Naive B cell (primary cell): ENCODE measurements at places on chromosomes 11 and 22. TPM values are rescaled to one million over a fixed set of nuclear protein-coding genes. Genes with fewer than 3 reads are reported as not detected.

GRCh38 chr22:46256358-46256958, 6.4 kb upstream of the CDPF1 start:
- H3K4me3 ChIP-seq = no peak overlapping the region
- no peak for DNase-seq
- no peaks in the 10 kb centered on the region for H3K36me3 ChIP-seq
- peaks cover 7% of the 10 kb centered on the region for H3K4me1 ChIP-seq
- no peak overlapping the region for H3K27ac ChIP-seq

- DNase-seq = no peak
- H3K27ac ChIP-seq = no peak overlapping the region
- H3K27me3 ChIP-seq = no peaks in the 10 kb centered on the region
- H3K36me3 ChIP-seq = peaks cover 6% of the 10 kb centered on the region
- H3K4me3 ChIP-seq = no peak overlapping the region
Measured at GRCh38 chr11:7896009-7896785, 34.9 kb downstream of the OR10A6 start.

Gene KCNJ1
- polyA plus RNA-seq = 0.18 TPM

DNA sequence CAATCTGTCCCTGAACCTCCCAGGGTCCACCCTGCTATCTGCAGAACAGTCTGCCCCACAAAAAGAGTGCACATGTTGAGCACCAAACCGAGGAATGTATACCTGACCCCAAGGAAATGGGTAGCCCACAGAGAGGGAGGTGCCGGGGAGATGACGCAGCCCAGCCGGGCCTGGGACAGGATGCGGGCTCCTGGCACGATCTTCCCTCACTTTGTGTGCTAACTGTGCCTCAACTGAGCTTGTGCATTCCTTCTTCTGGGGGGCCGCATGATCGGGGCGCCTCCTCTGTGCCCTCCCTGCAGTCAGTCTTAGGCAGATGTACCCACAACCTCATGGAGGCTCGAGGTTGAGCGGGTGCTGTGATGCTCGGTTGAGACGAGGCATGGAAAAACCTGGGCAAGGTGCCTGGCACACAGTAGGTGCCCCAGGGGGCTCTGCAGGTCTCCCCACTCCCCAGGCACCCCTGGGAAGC, 2.4 kb downstream of the GAS2L1 start:
- peaks cover 53% of the 10 kb centered on the region for H3K27me3 ChIP-seq
- H3K4me1 ChIP-seq = peaks cover 23% of the 10 kb centered on the region
- no peak overlapping the region for H3K27ac ChIP-seq

DNA sequence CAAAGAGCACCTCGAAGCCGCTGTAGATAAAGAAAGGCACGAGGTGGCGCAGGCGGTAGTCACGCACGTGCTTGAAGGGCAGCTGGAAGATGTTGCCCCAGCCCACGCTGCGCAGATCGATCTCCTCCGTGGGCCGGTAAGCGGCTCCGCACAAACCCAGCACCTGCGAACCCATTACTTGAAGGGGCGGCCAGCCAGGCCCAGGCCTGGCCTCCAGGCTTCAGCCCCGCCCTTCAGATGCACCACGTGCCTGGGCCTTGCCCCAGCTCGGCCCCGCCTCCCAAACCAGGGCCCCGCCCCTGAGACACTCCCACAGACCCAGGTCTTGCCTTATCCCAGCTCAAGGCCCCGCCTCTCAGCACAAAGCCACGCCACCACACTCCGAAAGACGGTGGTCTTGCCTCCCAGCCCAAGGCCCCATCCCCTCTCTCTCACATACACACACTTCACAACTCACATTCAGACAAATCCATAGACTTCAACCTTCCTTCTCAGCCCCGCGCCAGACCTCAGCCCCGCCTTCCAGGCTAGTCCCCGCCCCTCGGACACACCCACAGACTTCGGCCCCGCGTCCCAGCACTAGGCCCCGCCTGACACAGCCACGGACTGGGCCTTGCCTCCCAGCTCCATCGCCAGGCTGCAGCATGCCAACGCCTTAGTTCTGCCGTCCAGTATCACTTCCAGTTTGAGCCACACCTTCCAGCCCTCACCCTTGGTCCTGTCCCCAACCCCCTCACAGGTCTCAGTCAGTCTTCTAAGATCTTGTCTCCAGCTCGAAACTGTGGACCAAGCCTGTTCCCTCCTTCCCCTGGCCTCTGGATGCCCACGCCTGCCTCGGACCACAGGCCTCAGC, 7.0 kb downstream of the UNC93B1 start:
- no peaks in the 10 kb centered on the region for H3K27me3 ChIP-seq
- no peak for DNase-seq
- H3K36me3 ChIP-seq = peaks cover 20% of the 10 kb centered on the region
- H3K27ac ChIP-seq = peak overlapping the region; percentile 89

Gene ZNF214
- polyA plus RNA-seq = not detected

Gene APOA5
- polyA plus RNA-seq = not detected

GRCh38 chr11:9714272-9714940, 50.5 kb downstream of the SWAP70 start:
- H3K4me3 ChIP-seq = peak overlapping the region; percentile 67
- no peak overlapping the region for H3K27ac ChIP-seq
- no peaks in the 10 kb centered on the region for H3K27me3 ChIP-seq
- H3K36me3 ChIP-seq = peaks cover 48% of the 10 kb centered on the region

DNA sequence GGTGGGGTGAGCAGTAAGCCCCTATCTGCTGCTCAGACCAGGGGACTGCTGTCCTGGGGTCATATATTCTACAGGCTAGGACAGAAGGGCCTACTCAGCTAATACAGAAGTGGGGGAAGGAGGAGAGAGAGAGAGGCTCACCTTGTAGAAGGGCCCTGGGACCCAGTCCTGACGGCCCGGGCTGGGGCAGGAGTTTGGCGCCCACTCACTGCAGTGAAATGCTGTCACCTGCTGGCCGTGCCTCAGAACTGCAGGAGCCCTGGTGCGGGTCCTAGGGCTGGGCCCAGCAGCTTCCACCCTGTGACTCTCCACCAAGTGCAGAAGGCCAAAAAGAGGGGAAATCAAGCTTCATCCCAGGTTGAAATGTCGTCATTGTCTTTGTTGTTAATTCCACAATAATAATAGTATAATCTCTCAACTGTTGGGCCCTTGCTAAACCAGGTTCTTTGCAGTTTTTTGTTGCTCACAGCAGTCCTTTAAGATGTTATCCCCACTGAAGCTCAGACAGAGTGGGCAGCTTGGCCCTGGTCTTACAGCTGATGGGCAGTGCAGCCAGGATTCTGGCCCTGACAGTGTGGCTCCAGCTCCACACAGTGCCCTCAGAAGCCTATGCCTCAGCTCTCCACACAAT, 29.6 kb downstream of the TRIM29 start:
- DNase-seq = peak; percentile 28
- no peak overlapping the region for H3K4me3 ChIP-seq
- H3K36me3 ChIP-seq = no peaks in the 10 kb centered on the region
- peaks cover 59% of the 10 kb centered on the region for H3K27me3 ChIP-seq
- H3K4me1 ChIP-seq = no peaks in the 10 kb centered on the region

DNA sequence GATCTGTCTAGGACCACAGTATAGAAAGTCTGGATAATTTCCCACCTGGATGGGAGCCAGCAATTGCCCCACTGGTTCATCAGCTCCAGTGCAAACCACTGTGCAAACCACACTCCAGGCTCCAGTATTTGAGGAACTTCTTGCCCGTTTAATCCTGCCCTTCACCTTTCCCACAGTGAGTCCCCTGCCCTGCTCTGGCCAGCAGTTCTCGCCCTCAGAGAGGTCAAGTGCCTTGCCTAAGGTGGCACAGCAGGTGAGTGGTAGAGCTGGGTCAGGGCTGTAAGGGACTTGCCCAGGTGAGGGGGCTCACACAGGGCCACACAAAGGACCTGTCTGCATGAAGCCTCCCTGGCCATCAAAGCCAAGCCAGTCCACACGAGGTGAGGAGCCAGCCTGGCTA, 24.1 kb downstream of the MS4A10 start:
- H3K27me3 ChIP-seq = peaks cover 35% of the 10 kb centered on the region
- H3K27ac ChIP-seq = no peak overlapping the region
- H3K4me1 ChIP-seq = peaks cover 5% of the 10 kb centered on the region
- DNase-seq = no peak
- no peaks in the 10 kb centered on the region for H3K36me3 ChIP-seq
- no peak overlapping the region for H3K4me3 ChIP-seq

Gene ANO1
- polyA plus RNA-seq = not detected

DNA sequence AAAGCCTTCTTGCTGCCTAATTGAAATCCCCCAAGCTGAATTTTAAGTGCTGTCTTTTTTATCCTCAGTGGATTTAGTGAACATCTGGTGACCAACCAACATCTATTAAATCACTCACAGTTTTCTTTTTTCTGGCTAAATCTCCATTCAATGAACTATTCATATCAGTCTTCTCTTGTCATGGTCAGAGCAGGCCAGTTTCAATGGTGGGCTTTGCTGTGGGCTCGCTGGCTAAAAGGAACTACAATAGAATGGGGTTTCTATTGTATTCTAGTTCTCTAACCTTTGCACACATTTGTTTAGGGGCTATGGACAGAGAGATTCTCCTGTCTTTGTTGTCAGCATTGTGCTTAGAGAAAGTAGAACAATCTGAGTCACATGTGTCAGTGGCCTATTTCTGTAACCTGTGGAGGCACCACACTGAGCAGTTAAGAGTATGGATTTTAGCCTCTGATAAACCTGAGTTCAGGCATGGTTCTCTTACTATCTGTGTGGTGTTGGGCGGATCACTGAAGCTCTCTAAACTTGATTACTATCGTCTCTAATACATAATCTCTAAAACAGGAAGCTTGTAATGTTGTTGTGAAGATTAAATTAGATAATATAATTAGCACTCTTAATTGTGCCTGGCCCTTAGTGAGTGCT, 94.2 kb upstream of the CADM1 start:
- H3K36me3 ChIP-seq = no peaks in the 10 kb centered on the region
- no peak overlapping the region for H3K27ac ChIP-seq
- no peaks in the 10 kb centered on the region for H3K27me3 ChIP-seq
- DNase-seq = no peak
- H3K4me3 ChIP-seq = no peak overlapping the region

DNA sequence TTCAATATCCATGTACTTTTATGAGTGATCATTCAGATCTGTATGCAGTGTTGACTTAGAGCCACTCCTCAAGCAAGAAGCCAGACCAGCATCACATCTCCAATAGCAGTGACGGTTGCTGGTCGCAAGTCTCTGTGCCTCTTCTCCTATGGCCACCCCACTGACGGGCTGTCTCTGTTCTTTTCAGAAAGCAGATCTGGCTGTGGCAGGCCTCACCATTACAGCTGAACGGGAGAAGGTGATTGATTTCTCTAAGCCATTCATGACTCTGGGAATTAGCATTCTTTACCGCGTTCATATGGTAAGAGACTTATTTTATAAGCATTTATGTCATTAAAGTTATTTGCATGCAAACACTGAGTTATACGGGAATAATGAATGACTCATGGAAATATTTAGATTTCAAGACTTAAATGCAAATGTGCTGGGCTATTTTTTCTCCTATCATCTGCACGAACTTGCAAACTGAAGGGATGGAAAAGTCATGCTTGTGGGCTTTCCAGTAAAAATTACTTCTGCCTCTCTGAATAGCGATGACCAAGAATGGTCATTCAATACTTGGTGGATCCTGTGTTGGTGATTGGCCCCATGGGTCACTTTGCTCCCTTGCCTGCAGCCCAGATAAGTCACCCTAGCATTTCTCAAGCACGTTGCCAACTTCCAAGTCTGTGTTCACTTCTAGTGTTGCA, 83.6 kb upstream of the TBCEL start:
- H3K36me3 ChIP-seq = peaks cover 14% of the 10 kb centered on the region
- no peak for DNase-seq
- H3K4me1 ChIP-seq = no peaks in the 10 kb centered on the region
- no peak overlapping the region for H3K4me3 ChIP-seq
- no peak overlapping the region for H3K27ac ChIP-seq

DNA sequence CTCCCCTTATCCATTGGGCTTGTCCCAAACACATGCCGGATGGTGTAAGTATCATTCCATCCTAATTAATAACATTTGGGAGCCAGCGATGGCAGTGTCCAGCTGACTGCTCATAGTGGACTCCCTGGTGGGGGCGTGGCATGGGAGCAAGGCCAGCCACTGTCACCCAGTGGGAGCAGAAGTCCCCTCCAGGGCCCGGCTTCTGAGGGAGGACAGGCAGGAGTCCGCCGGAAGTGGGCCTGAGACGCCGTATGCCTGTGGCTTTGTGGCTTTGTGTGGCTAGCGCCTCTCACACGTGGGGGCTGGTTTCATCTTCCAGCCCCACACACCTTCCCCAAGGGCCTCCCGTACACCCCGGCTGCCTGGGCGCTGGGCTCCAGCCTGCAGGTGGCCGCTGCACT, 124.5 kb downstream of the KCNQ1 start:
- no peak for DNase-seq
- H3K4me1 ChIP-seq = no peaks in the 10 kb centered on the region
- no peak overlapping the region for H3K4me3 ChIP-seq
- H3K27ac ChIP-seq = no peak overlapping the region
- no peaks in the 10 kb centered on the region for H3K27me3 ChIP-seq
- H3K36me3 ChIP-seq = no peaks in the 10 kb centered on the region

DNA sequence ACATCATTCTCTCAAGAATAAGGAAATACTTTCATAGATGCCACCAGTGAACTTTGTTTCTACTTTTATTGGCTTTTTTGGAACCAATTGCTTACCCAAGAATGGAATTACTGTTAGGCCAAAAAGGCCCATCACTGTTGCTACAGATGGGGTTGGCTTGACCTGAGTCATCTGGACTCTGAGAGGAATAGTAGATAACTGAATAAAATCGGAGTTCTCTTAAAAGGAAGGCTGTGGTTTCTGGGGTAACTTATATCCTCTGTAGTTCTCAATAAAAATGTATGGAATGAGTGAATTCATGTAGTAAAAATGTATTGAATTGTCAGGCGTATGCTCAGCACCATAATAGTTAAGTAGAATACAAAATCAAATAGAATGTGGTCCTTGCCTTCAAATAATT, 56.6 kb downstream of the ARHGEF12 start:
- H3K4me3 ChIP-seq = no peak overlapping the region
- DNase-seq = no peak
- H3K27me3 ChIP-seq = peaks cover 14% of the 10 kb centered on the region
- H3K27ac ChIP-seq = no peak overlapping the region
- H3K4me1 ChIP-seq = peaks cover 5% of the 10 kb centered on the region
- peaks cover 5% of the 10 kb centered on the region for H3K36me3 ChIP-seq

- H3K27me3 ChIP-seq = no peaks in the 10 kb centered on the region
- DNase-seq = no peak
- H3K36me3 ChIP-seq = no peaks in the 10 kb centered on the region
- H3K4me1 ChIP-seq = no peaks in the 10 kb centered on the region
Measured at GRCh38 chr22:24190159-24190540, 8.9 kb downstream of the SUSD2 start.

Gene UPK2
- 0.33 TPM for polyA plus RNA-seq
